ENCODE measurements at places on chromosomes 11 and 22. TPM values are rescaled to one million over a fixed set of nuclear protein-coding genes. Genes with fewer than 3 reads are reported as not detected.

DNA sequence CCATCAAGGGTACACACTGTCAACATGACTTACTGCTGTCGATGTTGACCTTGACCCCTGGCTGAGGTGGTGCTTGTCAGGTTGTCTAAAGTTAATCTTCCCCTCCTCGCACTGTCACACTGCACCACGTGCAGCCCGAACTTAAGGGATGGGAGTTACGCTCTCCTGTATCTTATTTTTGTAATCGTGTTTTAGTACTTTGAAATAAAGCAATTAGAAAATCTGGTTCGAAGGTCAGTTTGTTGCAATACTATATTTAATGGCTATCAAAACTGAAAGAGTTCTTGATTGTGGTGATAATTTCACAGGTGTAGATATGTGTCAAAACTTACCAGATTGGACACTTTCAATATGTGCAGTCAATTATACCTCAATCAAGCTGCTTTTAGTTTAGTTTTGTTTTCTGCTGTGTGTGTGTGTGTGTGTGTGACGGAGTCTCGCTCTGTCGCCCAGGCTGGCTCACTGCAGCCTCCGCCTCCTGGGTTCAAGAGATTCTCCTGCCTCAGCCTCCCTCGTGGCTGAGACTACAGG, 10.7 kb upstream of the ST14 start:
- no peak for DNase-seq

- DNase-seq = no peak
Measured at GRCh38 chr11:88312628-88313027, 24.9 kb downstream of the CTSC start.

DNA sequence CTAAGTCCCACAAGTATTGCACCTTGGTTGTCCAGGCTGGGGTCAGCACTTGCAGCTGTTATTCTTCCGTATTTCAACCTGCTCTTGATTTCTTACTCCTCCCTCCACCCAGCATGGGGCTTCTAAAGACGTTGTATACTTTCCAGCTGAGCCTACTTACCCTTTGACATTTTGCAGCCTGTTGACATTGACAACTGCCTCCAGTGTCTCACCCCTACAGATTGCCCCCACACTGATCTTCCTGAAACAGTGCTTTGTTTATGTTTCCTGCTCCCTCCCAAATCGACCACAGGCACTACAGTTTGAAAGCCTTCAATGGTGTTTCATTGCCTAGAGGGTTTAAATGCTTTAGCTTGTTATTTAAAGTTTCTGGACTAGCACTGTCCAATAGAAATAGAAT, 56.6 kb downstream of the FAM83F start:
- no peak for DNase-seq

DNA sequence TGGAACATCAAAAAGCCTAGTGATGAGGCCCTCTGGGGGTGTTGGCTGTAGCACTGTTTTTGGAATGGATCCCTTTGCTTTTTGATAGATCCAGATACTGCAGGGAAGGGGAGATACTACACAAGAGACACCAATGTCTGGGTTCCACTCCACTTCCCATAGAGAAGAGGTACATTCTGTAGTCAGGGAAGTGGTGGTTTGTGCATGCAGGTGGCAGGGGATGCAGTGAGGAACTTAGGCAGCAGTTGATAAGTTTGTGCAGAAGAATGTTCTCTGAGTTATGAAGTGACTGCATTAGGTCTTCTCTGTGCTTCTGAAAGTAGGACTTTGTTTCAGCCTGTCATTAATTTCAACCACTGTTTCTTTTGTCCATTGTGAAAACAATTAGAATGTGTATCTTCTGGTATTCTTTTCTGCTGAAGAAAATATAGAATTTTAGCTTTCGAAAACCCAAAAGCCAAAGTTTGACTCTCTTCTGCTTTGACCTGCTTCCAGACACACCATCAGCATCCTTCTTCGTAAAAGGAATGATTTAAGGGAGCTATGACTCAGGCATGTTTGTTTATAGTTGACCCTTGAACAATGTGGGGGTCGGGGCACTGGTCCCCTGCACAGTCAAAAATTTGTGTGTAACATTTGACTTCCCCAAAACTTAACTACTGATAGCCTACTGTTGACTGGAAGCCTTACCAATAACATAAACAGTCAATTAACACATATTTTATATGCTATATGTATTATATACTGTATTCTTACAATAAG, 25.6 kb downstream of the PANX1 start:
- no peak for DNase-seq

- peak; percentile 71 for DNase-seq
Measured at GRCh38 chr22:20571531-20572007, 64.2 kb downstream of the MED15 start.

GRCh38 chr11:134835561-134835960, 423.5 kb upstream of the B3GAT1 start:
- DNase-seq = no peak

DNA sequence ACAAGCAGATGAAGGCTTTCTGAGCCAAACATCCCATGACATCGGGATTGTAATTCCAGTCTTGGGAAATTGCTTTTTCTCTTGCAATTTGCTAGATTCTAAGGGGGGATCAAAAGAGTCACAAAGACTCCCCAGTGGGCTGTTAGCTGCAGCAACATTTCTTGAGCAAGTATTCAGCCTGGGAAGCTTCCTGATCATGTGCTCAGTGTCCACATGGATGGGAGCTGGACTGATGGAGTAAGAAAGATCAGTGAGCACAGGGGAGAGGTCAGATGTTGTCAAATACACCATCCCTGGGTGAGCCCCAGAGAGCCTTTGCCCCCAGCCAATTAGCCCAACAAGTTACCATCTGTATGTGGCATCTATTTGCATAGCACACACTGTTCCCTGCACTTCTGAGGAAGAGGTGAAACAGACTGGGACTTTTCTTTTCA, 10.2 kb upstream of the GRK3 start:
- DNase-seq = no peak

DNA sequence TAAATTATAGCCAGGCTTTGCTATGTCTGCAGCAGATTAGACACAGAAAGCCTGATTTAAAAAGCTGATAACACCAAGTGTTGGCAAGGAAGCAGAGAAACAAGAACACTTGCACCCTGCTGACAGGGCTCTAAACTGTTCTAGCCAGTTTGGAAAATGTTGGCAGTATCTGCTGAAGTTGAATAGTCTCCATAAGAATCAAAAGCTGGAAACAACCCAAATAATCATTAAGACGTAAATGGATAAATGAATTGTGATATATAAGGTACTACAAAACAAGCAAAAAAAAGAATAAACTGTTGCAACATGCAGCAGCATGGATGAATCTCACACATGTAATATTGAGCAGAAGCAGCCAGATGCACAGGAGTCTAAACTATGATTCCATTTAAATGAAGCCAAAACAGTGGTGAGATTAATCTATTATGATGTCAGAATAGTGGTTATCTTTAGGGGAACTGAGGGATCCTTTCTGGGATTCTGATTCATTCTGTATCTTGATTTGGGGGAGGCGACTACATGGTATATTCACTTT, 40.4 kb upstream of the ADORA2A start:
- DNase-seq = no peak

Gene OOSP2
- total RNA-seq = not detected

Gene SHISAL1
- total RNA-seq = not detected

Gene LTO1
- total RNA-seq = 16.0 TPM

Gene SULT4A1
- total RNA-seq = not detected

Gene CCDC157
- 1.5 TPM for total RNA-seq

Gene LDHA
- total RNA-seq = 549 TPM

Gene MMP3
- total RNA-seq = not detected

Gene FADS2
- 253 TPM for total RNA-seq

Gene CATSPER1
- total RNA-seq = 0.34 TPM
